Natural killer cell treated with Interleukin-12 subunit alpha and Interleukin-12 subunit beta and Interleukin-15 and Interleukin-18, amount 100 ng/mL, for 72 hours (primary cell): ENCODE measurements at places on chromosomes 6 and 20.
A peak's percentile ranks its signal among the peaks of the same experiment; 100 is the strongest.

DNA sequence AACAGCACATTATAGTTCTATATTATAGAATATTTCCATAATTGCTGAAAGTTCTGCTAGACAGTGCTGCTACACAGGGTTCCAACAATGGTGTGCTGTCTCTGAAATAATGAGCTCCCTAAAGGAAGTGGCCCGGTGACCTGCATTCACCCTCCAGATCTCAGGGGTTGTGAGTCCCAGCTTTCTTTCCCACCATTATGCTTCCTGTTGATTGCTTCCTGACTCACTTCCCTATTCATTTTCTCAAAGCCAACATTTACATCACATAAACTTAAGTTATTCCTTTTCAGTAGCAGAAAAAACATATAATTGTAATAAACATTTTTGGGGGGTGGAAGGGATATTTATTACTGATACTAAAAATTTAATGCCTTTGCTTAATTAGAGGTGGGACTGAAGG is 12.9 kb upstream of the CCN6 start:
- DNase-seq, result no peak

DNA sequence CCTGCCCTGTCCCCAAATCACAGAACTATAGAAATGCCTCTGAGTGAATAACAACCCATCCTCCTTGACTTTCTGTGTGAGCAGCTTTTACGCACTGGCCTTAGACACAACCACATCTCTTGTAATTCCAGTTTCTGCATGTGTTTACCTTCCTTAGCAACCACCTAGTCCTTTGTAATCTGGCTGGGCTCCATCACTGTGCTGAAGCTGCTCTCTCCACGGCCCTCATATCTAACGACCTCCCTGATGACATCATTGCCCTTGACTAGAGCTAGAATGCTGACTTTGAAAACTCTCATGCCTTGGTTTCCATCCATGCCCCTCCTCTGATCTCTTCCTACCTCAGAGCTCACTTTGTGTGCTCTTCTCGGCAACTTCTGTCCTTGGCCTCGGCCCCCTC is 30.5 kb upstream of the GLP1R start:
- DNase-seq, result no peak

DNA sequence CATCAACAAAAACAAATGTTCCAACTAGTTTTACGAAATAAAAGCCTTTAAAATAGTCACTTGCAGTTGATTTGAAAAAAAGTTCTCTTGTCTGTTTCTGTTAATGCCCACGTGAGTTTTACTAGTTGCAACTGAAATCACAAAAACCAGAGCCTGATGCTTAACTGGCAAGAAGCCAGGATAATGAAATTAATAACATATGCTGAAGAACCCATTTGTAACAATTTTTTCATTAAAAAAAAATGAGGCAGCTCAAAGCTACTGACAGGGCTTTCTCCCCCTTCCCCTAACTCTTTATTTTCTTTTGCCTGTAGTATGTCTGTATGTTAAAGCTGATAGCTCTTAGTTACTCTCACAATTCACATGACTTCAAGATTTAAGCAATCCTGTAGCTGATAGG is 132.7 kb upstream of the EYA4 start:
- no peak for DNase-seq

- DNase-seq, result no peak
These were observed 34.9 kb downstream of the ERMARD start for GRCh38 chr6:169786349-169786748.

DNA sequence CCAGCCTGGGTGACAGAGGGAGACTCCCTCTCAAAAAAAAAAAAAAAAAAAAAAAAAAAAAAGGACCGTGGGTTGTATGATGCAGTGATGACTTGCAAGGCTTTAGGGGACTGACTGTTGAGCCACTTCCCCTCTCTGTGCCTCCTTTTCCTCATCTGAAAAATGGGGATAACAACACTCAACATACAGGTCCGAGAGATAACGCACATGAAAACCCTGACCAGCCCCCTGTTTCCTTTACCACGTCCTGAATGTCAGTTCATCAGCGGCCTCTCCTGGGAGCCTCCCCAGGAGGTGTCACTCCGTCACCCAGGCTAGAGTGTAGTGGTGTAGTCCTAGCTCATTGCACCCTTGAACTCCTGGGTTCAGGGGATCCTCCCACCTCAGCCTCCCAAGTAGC is 3.9 kb downstream of the SLA2 start:
- peak; percentile 64 for DNase-seq

DNA sequence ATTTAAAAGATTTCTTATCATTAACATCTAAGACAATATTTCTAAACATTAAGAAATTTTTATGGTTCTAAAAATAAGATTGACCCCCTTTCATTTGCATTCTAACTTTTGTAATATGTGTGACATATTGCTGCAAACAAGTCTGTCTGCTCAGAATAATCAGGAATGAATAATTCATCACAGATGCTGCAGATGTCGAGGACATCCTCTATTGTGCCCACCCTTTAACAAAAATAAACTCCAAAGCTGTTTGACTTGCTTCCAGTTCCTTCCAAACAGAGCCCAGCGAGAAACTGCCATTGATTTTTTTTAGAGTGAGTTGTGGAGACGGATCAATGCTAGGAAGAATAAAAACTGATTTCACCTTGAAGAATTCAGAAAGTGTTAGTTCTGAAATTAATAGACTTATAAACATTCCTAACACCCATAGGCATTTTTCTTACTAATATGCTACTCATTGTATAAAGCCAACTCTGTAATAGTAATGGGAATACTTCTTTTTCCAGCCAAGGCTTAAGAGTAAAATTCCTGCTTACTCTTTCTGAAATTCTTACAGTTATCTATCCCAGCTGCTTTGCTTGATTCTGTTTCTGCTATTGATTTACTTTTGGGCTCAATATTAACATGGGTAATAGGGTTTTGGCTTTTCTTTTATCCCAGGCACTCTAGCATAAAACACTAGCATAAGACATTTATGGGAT is 244.8 kb upstream of the FAM83B start:
- no peak for DNase-seq

DNA sequence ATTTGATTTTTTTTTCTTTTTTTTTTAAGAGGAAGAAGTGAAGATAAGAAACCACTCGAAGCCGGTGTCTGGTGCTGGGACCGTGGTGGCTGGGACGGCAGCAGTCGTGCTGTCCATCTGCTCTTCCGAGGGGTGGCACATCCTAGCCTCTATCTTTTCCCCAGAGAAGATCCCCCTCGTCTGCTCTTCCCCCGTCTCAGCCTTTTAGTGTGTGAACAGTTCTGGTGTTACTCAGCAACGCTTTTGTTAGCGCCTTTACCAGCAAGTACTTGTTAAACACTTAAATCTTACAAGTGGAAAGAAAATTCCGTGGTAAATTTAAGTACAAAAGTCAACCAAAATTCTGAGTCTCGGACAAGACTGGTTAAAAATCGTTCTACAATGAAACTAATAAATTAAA is 90.1 kb downstream of the RSPH3 start:
- no peak for DNase-seq

DNA sequence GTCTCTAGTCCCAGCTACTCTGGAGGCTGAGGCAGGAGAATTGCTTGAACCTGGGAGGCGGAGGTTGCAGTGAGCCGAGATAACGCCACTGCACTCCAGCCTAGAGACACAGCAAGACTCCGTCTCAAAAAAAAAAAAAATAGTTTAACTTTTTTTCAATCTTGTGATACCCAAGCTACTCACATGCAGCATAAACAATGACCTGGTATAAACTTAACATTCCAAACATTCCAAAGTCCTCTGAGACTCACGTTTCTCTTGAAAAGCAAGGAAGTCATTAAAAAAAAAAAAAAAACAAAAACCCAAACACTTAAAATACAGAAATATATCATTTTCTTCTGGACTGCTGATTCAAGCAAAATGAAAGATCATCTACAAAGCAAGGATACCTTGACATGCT is 14.3 kb downstream of the CRNKL1 start:
- DNase-seq, result no peak

DNA sequence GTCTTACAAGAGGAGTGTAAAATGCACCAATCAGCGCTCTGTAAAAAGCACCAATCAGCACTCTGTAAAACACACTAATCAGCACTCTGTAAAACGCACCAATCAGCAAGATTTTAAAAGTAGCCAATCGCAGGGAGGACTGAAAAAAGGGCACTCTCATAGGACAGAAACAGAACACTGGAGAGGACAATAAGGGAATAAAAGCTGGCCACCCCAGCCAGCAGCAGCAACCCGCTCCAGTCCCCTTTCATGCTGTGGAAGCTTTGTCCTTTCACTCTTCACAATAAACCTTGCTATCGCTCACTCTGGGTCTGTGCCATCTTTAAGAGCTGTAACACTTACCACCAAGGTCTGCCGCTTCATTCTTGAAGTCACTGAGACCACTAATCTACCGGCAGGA is 1.7 kb upstream of the AIG1 start:
- DNase-seq, result no peak

- no peak for DNase-seq
These were observed 67.8 kb downstream of the RNF182 start for GRCh38 chr6:13992417-13993055.

DNA sequence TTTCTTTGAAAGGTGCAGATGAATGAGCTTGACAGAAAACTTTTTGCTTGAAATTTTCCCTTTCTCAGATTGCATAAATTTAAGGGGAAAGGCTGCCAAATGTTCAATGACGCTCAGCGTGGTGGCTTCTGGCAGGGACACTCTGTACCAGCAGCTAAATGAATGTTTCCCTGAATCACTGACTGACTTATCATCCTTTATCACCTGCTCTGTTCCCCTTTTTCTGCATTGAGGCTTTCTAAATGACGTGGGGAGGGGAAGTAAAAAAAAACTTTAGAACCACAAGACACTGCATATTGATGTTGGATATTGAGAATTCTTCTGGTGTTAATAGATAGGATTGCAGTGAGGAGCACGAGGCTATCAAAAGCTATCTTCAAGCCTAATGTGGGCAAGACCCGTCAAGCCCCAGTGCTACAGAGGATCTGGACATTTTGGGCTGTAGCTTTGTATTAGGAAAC is 46.9 kb upstream of the ENPP5 start:
- no peak for DNase-seq

DNA sequence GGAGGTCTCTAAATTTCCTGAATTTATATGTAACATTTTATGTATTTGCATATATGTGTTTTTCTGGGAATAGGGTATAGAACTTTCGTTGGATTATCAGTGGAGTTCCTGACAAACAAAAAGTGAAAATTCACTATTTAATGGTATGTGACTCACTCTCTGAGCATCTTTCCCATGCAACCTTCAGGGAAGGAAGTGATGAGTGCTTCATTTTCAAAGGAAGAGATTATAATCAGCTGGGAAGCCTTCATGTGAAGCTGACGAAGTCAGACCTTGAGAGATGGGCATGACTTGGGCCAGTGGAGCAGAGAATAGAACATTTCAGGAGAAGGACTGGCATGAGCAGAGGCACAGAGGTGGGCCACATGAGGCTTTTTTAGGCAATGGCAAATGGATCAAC is 72.7 kb downstream of the FAXC start:
- no peak for DNase-seq

- no peak for DNase-seq
These were observed 13.3 kb upstream of the PCMTD2 start for GRCh38 chr20:64242003-64242796.

DNA sequence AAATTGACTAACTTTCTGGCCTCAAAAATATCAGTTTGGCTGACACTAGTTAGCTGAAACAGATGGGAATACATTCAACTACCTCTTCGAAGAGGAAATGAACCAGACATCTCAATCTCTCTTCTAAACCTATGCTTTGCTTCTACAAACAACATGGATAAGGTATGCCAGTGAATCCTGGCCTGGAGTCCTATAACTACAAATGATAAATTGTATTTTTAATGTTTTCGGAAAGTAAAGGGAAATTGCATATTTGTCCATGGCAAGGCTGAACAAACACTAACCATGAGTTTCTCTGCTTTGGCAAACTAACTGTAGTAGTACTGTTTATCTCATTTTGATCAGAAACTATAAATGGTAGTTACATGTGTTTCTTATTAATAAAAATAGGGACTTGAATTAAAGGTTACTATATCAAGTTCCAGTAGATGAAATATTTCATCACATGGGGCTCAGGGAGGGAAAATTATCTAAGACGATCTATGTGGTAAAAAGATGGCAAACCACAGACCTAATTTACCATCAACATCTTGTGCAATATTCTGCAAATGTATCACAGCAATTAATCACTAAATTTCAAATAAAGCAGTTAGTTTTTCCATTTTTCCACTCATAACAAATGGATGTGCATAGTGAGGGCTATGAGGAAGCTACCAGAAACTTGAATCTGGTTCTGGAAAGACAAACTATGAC is 76.8 kb downstream of the COL12A1 start:
- no peak for DNase-seq

- no peak for DNase-seq
These were observed 512.7 kb upstream of the ZNF337 start for GRCh38 chr20:26209171-26209941.

DNA sequence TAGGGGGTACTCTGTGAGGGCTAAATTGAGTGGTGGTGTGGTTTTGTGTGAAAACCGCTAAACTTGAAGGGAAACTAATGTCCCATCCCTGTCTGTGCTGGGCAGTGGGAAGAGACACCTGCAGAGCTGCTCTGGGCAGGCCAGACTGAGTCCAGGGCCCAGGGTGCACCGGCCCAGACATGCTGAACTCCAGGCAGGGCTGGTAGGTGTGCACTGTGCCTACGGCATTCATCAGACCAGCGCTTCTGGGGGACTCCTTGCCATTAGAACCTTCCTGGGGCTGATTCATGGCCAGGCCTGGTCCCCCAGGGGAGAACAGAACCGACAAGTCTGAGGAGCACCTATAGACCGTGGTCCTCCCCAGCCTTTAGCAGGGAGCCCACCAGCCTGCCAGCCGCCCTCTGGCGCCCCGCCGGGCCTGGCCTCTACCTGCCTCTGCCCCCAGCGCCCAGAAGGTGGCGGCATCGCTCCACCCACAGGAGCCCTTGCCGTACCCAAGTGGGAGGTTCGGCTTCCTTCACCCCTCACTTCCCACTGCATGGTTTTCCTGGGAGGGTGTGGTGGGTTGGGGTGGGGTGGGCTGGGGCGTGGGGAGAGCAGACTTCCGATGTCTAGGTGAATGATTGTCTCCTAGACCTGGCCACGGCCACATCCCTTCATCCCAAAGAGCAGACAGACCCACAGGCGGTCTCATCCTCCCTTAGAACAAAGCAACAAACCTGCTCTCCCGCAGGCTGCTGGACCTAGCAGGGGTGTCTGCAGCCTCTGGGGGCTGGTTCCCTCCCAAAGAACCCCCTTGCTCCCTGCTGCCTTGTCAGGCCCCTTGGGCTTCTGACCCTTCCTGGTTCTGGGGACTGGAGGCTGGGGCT is 15.5 kb downstream of the CCDC167 start:
- peak; percentile 67 for DNase-seq

DNA sequence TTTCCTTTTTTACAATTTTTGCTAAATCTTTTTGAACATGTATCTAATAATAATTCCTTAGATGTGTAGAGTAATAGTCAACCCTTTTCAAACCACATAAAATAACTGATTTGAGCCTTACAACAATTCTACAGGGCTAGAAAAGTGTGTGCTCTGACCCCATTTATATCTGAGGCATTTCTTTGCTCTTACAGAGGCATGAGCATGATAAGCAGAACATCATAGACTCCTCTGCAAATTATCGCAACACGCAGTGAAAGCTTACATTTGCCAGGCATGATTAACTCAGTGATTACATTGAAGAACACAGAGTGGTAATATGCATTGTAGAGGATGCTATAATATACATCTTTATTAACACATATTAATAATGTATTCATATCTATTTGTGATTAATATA is 120.4 kb downstream of the SIM1 start:
- no peak for DNase-seq

- peak; percentile 53 for DNase-seq
These were observed 182.7 kb downstream of the TAF4 start for GRCh38 chr20:61882716-61883615.
